ENCODE measurements at places on chromosomes 5 and 9. TPM values are rescaled to one million over a fixed set of nuclear protein-coding genes. Genes with fewer than 3 reads are reported as not detected.

The NR4A3 gene
- total RNA-seq, result 0.30 TPM

The SARDH gene
- total RNA-seq, result 18.4 TPM

The C9orf50 gene
- total RNA-seq, result not detected

The SHOC1 gene
- total RNA-seq, result 0.09 TPM

The LTC4S gene
- 0.59 TPM for total RNA-seq
